ENCODE measurements at places on chromosomes 2 and 18. TPM values are rescaled to one million over a fixed set of nuclear protein-coding genes. Genes with fewer than 3 reads are reported as not detected.
A peak's percentile ranks its signal among the peaks of the same experiment; 100 is the strongest.

- H3K4me1 ChIP-seq = no peaks in the 10 kb centered on the region
- no peak for DNase-seq
- no peak overlapping the region for H3K4me3 ChIP-seq
- no peaks in the 10 kb centered on the region for H3K27me3 ChIP-seq
Observed at GRCh38 chr2:15954761-15955160, 14.4 kb downstream of the MYCN start.

SNED1 gene
- 15.0 TPM for total RNA-seq

DNA sequence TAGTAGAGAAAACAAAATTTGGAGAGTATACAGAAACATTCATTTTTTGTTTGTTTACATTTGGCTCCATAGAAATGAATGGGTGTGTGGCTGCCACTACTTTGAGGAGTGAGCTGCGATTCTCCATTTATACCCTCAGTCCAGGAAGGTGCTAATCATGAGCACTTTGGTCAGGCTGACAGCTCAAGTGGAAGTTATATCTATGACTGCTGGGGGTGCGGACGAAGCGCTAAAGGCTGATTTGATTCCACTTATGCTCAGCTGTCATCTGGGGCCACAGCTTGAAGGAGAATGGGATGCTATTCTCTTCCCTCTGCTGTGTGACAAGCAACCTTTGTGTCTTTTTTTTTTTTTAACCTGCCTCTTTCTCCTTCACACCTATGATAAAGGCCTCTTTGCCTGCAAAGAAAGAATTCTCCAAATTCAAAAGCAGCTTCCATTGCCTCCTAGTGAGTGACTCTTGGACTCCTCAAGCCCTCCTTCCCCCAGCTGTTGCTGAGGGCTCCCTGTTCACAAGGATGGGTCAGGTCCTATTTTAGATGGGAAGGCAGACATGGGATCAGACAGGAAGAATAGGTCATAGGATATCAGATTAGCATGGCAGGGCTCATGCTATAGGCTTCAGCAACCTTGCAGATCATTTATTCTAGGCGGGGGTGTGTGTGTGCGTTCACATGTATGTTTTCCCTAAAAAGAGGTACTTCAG lies 201.6 kb downstream of the SETBP1 start:
- no peaks in the 10 kb centered on the region for H3K27me3 ChIP-seq
- no peaks in the 10 kb centered on the region for H3K36me3 ChIP-seq
- no peak overlapping the region for H3K4me3 ChIP-seq
- H3K4me1 ChIP-seq = peaks cover 25% of the 10 kb centered on the region

DSG4 gene
- not detected for total RNA-seq

DNA sequence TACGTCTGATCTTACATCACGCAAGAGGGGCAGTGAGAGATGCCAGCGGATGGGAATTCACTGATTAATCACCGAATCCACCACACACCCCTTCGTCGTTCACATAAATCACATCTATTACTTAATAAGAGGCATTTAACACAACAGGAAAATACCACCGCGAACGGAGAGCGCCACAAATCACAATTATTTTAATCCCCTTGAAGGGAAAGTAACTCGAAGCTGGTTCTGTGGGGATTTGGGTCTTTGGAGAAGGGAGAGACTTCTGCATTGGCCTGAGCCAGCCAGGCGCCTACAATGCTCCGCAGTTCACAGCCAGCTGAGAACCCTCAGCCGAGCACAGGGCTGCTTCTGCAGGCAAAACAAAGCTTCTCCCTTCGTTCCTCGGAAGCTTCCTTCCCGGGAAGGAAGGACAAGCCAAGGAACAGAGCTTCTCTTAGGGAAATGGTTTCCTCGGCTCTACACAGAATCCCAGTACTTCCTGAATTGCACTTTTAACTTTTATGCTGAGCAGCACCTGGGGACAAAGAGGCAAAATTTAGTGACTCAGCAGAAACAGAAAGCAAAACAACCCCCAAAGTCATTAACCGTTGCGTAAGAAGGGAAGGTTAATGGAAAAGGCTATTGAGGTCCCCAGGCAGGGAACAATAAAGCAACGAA lies at the start of gene LRP1B:
Gene LRP1B (minus strand): TSS at position 7 of the 660 bp plus-strand sequence. CDS start 287 bp downstream, outside the sequence.
- H3K27ac ChIP-seq = peak within 1 kb of the TSS; percentile 11
- DNase-seq = peak; percentile 62
- H3K27me3 ChIP-seq = no peaks in the 10 kb centered on the region
- peak within 1 kb of the TSS; percentile 57 for H3K4me3 ChIP-seq
- peaks cover 3% of the 10 kb centered on the region for H3K4me1 ChIP-seq

MC5R gene
- not detected for total RNA-seq

CCDC85A gene
- 3.6 TPM for total RNA-seq

- no peaks in the 10 kb centered on the region for H3K27me3 ChIP-seq
- no peak overlapping the region for H3K27ac ChIP-seq
- no peaks in the 10 kb centered on the region for H3K36me3 ChIP-seq
- H3K4me3 ChIP-seq = no peak overlapping the region
Observed at GRCh38 chr2:112959109-112959812, 18.5 kb upstream of the IL36G start.

GRCh38 chr2:15092181-15092580 lies 459.7 kb downstream of the LRATD1 start:
- no peaks in the 10 kb centered on the region for H3K27me3 ChIP-seq
- H3K4me1 ChIP-seq = no peaks in the 10 kb centered on the region
- H3K36me3 ChIP-seq = no peaks in the 10 kb centered on the region

DNA sequence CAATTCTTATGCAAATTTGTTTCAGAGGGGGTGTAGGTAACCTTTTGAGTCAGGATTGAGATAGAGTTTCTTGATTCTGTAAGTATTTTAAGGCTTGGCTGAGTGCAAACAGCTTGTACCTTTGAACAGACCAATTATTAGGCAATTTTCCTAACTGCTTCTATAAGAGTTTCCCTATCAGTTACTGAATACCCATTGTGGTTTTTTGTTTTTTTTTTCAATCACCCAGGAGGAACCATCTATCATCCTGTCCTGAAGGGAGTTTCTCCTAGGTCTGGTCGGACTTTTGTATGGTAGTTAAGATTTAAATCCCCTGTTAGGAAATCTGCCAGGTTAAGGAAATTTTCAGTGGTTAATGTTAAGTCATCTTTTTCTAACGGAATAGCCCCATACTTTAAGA lies 319.4 kb upstream of the SLC39A10 start:
- no peaks in the 10 kb centered on the region for H3K4me1 ChIP-seq
- no peaks in the 10 kb centered on the region for H3K27me3 ChIP-seq
- no peak for DNase-seq
- H3K36me3 ChIP-seq = no peaks in the 10 kb centered on the region
- no peak overlapping the region for H3K4me3 ChIP-seq

- H3K36me3 ChIP-seq = peaks cover 37% of the 10 kb centered on the region
- no peak overlapping the region for H3K4me3 ChIP-seq
- H3K27me3 ChIP-seq = no peaks in the 10 kb centered on the region
- H3K4me1 ChIP-seq = no peaks in the 10 kb centered on the region
- DNase-seq = no peak
Observed at GRCh38 chr2:239973386-239973785, 51.8 kb downstream of the NDUFA10 start.

GRCh38 chr2:204321027-204321800 lies 224.1 kb upstream of the PARD3B start:
- no peaks in the 10 kb centered on the region for H3K27me3 ChIP-seq
- no peaks in the 10 kb centered on the region for H3K36me3 ChIP-seq
- DNase-seq = no peak
- peak overlapping the region; percentile 2 for H3K27ac ChIP-seq
- no peak overlapping the region for H3K4me3 ChIP-seq

ROCK1 gene
- total RNA-seq = 56.0 TPM

Data from sigmoid colon (tissue), 7 donors.